ENCODE measurements at places on chromosomes 7 and 10.

GRCh38 chr7:128810473-128810872 lies 18.7 kb downstream of the CCDC136 start:
- DNase-seq, result no peak

- peak; percentile 65 for DNase-seq
These were observed 4.6 kb upstream of the VGF start for GRCh38 chr7:101169838-101170551.

GRCh38 chr7:94050046-94050445 lies 45.9 kb upstream of the BET1 start:
- no peak for DNase-seq

GRCh38 chr7:32536585-32536984 lies 41.3 kb downstream of the AVL9 start:
- peak; percentile 75 for DNase-seq

DNA sequence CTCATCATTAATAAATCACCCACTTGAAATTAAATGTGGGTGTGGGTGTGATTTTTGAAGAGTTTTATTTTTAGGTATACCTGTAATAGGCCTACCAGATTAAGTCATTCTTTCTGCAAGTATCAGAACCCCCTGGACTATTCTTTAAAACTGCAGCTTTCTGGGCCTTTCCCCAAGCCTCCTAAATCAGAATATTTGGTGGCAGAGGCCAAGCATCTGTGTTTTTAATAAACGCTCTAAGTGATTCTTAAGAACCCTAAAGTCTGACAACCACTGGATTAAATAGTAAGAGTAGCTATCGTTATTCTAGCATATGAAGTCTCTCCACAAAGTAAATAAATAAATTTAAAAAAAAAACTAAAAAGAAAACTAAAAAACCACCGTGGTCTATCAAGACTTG lies 703.0 kb upstream of the NRP1 start:
- DNase-seq, result no peak

DNA sequence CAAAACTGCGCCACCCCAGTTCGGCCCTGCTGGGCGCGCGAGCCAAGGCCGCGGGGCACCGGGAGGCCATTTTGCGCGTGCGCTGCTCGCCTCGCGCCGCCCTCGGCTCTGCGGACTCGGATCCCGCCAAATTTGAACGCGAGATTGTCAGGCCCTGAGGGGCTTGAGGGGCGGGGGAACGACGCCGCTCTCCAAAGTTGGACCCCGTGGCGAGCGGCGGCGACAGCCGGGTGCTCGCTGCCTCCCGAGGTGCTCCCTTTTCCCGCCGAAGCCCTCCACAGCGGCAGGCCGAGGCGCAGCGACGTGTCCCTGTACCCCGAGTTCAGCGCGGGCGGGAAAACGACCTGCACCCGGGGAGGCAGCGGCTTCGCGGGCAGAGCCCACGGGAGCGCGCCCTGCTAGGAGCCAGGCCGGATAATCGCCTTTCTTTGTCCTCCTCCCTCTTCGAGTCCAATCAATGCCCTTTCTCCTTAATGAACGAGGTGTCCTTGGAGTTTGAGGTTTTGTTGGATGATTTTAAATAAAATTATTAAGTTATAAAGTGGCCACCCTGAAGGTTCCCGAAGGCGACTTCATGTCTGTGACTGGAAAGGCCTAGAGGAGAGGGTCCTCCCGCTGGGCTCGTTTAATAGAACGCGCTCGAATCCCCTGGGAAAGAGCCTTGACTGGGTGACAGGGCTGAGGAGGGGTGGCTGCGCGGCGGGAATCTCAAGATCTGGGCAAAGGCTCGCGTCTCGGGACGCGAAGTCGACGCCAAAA lies 10.7 kb upstream of the SPAG6 start:
- DNase-seq, result peak; percentile 14

DNA sequence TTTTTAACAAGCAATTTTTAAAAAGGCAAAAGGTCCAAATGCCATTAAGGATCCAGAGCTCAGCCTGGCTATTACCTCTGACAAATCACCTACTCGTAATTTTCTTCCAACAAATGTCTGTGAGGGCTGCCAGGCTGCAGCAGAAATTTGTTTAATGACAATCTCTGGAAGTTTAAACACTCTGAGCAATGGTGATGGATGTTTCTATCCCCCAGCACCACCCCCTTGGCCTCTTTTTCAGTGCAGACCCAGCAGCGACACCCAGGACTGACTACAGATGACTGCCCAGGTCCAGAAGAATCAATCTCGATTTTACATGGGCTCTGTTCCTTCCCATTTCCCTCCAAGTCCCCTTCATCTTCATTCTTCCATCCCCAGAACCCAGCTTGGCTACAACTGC lies 201.4 kb upstream of the AOAH start:
- no peak for DNase-seq

DNA sequence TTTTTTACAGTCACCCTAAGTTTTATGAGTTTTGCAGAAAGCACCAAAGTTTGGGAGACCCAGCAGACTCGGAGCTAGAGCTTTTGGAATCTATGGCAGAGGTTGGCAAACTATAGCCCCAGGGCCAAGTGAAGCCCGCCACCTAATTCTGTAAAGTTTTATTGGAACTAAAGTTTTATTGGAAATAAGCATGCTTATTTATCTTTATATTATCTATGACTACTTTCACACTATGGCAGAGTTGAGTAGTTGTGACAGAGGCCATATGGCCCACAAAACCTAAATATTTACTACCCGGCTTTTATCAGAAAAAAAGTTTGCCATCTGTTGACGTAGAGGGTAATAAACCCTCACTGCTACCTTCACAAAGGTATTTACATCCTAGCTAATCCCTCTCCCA lies 267.6 kb downstream of the GPAM start:
- DNase-seq, result no peak

DNA sequence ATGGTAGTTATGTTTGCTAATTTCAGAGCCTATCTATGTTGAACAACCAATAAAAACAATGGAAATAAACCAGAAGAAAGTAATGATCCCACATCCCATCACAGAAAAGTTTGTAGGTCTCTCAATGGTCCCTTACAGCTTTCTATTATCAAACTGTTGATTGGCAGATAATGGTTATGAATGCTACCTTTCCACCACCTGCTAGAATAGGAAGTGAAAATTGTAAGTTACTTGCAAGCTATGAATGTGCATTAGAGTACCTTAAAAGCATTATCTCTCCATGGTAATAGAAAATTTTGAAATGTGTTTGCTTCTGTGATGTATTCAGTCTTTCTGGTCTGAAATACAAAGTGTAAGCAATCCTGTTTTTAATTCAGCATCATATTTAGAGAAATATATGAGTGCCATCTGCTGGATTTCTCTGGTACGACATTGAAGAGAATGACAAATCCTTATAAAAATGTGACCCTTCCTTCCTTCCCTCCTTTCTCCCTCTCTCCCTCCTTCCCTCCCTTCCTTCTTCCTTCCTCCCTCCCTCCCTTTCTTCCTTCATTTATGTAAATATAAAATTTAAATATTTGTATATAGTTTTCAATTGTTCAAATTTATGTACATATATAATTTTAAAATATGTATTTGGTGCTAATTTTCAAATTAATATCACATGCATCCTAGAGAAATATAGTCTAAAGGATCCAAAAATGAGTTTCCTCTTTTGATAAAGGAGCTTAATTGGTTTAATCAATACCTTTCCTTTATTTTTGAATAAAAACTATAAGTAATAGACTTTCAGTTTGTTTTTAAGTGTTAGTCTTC lies 41.4 kb upstream of the PNLIPRP3 start:
- DNase-seq, result peak; percentile 45

GRCh38 chr7:157789942-157790341 lies 453.1 kb downstream of the DNAJB6 start:
- DNase-seq, result no peak

- no peak for DNase-seq
These were observed 248.9 kb upstream of the MKI67 start for GRCh38 chr10:128375171-128375570.

GRCh38 chr7:108178398-108178797 lies 48.2 kb upstream of the LAMB4 start:
- DNase-seq, result no peak

DNA sequence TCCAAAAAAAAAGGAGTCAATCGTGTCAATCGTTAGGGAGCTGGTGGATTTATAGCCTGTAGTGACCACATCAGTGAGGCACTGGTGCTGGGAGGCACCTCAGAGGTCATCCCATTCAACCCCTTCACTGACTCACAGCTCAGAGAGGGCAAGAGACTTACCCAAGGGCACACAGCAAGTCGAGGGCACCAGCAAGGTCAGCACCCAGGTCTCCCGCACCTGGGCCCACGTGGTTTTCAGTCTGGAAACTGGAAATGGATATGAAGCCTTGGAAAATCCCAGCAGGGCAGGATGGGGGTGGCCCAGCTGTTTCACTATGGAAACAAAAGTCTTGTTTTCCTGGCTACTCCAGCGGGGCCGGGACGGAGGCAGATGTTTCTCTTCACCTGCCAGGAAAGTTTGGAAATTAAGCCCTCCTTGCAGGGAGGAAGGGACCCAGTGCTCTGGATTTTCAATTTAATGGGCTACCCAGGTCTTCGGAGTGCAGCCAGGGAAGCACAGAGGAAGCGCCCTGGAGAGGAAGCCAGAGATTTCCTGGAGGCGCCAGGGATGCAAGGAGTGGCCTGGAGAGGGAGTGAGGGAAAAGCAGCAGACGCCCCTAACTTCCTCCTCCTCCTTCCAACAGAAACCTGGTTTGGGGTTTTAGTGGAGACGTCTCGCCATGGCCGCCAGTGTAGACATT lies 157.2 kb upstream of the TNRC18 start:
- peak; percentile 60 for DNase-seq

GRCh38 chr7:121138262-121138933 lies 149.9 kb downstream of the CPED1 start:
- peak; percentile 14 for DNase-seq

DNA sequence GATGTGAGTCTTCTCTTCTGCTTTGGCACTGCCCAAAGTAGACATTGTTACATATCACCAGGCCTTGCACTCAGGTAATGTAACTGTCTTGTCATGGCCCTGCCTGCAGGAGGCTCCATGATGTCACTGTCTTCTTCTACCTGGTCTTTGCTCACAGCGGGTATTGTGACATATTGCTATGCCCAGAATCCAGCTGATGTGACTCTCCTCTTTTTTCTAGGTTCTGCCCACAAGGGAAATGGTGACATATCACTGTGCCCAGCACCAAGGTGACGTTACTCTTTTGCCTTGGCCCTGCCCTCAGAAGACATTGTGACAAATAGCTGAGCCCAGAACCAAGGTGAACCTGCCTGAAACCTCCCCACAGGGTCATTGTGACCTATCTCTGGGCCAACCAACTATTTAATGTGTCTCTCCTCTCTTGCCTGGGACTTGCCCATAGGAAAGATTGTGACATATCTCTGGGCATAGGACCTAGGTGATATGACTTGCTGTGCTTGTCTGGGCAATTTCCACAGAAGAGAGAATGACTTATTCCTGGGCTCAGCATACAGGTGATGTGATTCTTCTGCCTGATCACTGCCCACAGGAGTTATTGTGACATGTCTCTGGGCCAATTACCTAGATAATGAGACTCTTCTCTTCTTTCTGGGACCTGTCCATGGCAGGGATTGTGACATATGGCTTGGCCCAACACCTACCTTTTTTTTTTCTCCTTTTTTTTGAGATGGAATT lies 26.5 kb upstream of the ZNF107 start:
- no peak for DNase-seq

DNA sequence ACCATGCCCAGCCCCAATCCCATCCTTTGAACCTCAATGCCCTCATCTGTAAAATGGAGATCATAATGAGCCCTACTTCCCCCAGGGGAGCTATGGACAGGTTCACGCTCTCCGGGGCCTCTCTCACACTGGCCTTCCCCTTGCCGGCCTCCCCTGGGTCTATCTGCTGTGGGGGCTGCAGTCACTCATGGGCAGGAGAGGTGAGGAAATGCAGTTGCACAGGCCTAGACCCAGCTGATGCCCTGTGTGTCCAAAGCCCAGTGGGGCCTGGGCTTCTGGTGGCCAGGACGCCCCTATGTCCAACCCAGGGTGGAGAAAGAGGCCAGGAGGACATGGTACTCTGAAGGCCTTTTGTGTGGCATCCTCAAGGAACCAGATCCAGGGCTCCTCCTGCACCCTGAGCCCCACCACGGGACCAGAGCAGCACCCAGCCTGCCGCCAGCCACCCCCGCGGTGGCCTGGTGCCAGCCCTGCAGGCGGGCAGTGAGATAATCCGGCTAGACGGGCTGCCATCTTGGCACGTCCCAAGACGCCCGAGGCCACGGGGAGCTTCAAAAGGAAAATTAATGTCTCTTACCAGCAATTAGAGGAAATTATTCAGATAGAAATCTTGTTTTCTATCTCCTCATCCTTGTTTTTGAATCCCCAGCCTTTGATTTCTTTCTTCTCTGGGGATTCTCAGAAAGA lies 39.0 kb downstream of the MYL10 start:
- no peak for DNase-seq

- DNase-seq, result no peak
These were observed 51.5 kb downstream of the LAMB4 start for GRCh38 chr7:108078691-108079090.

GRCh38 chr10:4701016-4701415 lies 125.0 kb upstream of the AKR1E2 start:
- DNase-seq, result no peak

DNA sequence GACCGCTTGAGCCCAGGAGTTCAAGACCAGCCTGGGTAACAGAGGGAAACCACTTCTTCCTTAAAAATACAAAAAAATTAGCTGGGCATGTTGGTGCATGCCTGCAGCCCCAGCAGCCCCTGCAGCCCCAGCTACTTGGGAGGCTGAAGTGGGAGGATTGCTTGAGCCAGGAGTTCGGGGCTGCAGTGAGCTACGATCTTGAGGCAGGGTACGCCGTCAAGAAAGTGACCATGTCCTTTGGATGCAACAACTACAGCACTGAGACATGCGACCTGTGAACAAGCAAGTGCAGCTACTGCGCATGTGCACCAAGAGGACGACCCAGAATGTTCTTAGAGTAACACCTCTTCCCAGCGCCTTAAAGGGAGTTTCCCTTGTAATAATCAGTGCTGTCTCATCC lies 66.6 kb upstream of the ZNF479 start:
- DNase-seq, result no peak

DNA sequence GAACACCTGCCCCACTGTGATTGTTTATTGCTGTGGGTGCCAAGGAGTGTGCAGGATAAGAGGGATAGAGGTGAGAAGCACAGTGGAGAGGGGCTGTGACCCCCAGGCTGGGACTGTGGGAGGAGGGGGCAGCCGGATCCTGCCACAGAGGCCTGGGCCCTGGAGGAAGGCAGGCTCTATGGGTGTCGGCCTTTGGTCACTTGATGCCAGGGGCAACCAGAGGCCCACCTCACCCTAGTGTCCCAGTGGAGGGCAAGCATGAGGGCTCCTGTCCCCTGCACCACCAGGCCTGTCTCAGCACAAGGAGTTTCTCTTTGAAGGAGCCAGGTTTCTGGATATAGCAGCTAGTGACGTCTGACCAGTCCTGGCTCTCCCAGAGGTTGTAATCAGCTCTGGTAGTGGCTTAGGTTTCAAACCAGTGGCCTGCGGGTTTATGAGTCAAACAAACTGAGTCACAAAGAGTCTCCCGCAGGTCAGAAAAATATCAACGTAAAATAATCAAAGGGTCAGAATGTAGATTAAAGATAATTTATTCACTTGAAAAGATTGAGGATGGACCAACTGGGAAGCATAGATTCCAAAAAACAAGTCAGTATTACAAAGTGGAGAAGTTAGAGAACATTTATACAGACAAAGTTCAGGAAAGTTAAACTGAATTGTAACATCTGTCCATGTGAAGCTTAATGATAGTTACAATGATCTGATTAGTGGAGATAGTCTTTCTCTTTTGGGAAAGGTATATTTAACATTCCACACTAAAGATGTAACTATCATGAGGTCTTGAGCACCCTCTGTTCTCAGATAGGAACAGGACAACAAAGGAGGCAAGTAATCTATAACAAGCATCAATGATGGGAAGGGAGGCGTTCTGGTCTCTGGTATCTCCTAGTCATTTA lies 37.2 kb upstream of the ZNF488 start:
- DNase-seq, result peak; percentile 15

Measured in mesenchymal stem cell (in vitro differentiated cells and primary cell).